ENCODE measurements at places on chromosomes 7 and 10.

DNA sequence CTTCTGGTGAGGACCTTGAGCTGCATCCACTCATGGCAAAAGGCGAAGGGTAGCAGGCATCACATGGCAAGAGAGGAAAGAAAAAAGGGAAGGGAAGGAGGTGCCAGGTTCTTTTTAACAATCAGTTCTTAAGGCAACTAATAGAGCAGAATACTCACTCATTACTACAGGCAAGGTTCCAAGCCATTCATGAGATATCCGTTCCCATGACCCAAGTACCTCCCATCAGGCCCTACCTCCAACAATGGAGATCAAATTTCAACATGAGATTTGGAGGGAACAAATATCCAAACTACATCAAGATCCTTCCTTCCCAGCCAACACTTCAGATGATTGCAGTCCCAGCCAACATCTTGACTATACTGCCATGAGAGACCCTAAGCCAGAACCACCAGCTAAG lies 38.9 kb upstream of the YAE1 start:
- DNase-seq: no peak

GRCh38 chr7:41566581-41566980 lies 136.3 kb downstream of the INHBA start:
- no peak for DNase-seq

DNA sequence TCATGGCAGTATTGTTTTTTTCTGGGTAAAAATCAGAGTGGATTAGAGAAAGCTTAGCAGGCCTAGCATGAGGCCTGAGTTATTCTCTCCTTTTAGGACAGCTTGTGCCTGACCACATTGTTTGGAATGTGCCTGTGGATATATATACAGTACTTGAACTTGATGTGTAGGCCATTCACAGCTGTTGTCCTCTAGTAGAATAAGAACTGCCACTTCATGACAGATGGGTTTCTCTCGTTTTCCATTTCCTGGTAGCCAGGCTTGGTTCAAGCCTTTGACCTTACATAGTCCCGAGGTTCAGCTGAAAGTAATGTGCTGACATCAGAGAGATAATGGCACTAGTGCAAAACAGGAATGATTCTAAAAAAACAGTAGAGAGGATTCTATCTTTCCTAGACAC lies 473.9 kb downstream of the AUTS2 start:
- no peak for DNase-seq

- DNase-seq: no peak
Measured at GRCh38 chr7:128688492-128688891, 16.4 kb downstream of the GARIN1A start.

- DNase-seq: no peak
Measured at GRCh38 chr10:43872644-43873043, 224.0 kb upstream of the ZNF32 start.

DNA sequence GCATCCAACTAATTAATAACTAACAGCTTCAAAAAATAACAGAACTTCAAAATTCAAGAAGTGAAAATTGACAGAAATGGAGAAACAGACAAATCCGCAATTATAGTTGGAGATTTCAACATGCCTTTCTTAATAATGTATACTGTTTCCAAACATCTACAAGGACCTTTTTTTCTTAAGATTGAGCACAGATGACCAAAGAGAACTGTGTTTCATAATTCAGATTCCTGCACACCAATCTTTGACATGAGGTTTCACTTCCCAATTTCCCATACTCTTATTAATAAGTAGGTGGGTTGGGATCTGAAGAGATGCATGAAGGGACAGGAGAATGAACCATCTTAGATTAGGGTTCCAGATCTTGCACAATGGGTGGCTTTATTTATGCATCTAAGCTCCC lies 24.9 kb upstream of the GIMAP7 start:
- DNase-seq: no peak

- DNase-seq: no peak
Measured at GRCh38 chr7:85840554-85840953, 653.7 kb upstream of the SEMA3D start.

GRCh38 chr7:36390199-36391090 lies 783 bp downstream of the ANLN start:
- DNase-seq: no peak

- peak; percentile 14 for DNase-seq
Measured at GRCh38 chr7:157404845-157405481, 68.2 kb downstream of the DNAJB6 start.

- no peak for DNase-seq
Measured at GRCh38 chr10:47404446-47404845, 20.4 kb upstream of the ZNF488 start.

DNA sequence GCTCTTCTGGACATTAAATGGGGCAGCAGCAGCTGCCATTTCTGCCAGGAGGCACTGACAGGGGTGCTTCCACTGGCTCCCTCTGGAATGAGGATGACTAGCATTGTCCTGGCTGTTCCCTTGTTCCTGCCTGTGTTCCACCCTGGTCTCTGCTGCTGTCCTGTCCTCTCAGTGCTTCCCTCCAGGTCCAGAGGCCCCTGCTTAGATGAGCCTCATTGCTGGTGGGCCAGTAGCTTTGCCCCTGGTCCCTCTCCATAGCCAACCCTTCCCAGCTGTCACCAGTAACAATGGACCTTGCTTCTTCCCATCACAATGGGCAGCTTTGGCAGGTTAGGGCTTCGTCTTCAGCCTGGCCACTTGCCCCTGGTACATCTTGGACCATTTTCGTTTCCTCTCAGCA lies 561.1 kb downstream of the TCERG1L start:
- no peak for DNase-seq

GRCh38 chr10:17662193-17663138 lies 18.5 kb downstream of the STAM start:
- DNase-seq: no peak

GRCh38 chr10:88721392-88721791 lies 15.3 kb downstream of the LIPK start:
- no peak for DNase-seq

- DNase-seq: no peak
Measured at GRCh38 chr10:11898372-11899066, 75.4 kb downstream of the PROSER2 start.

DNA sequence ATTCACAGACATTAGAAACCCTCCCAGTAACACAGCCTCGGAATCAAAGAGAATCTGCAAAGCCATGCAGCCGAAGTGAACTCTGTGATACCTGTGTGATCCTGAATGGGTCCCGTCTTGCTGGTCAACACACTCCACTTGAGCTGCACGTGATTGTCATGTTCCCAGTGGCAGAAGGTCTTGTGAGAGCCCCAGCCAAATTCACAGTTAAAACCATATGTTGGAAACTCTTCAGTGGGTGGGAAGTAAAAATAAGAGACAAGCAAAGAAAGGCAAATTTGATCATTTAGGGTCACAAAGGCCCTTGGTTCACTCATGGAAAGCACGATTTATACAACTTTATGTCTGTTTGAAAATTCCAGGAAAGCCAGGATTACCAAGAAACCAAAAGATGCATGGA lies 142.3 kb downstream of the NRP1 start:
- no peak for DNase-seq

DNA sequence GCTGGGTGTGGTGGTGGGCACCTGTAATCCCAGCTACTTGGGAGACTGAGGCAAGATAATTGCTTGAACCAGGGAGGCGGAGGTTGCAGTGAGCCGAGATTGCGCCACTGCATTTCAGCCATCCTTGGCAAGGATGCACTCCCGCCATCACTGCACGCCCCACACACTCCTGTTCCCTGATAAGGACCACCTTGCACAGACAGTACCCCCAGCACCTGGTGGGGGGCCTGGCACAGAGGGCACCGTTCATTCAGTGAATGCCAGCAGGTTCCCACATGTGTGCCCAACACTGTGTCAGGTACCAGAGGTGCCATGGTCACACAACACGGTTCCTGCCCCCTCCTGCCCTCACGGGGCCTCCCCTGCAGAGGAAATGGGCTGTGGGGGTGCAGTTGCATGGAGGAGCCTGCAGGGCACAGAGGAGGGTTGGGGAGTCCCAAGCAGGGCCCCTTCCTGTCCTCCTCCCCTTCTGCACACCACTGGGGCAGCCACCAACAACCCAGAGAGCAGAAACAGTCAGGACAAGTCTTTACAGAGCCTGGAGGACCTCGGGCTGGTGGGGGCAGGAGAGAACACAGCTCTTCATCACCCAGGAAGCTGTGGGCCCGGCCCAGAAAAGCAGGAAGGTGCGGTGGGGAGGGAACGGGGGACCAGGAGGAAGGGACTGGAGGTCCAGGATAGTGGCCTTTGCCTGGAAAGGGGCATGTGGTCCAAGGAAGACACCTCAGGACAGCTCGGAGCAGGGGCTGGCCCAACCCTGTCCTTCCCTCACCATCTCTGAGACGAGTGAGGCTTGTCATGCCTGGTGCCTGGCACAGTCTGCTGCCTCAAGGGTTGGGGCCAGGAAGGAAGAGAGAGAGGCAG lies 7.1 kb downstream of the CRYGN start:
- DNase-seq: no peak

DNA sequence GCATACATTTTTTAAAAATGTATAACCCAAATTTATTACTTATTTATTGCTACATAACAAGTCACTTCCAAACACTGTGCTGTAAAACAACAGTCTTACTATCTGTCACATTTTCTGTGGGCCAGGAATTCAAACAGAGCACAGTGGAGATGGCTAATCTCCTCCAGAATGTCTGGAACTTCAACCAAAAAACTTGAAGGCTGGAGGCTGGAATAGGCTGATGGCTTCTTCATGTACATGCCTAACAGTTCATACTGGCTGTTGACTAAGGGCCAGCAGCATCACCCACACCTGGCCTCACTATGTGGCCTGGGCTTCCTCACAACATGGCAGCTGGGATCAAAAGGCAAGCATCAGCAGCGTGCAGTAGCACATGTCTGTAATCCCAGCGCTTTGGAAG lies 92.4 kb upstream of the KMT2E start:
- DNase-seq: no peak

- no peak for DNase-seq
Measured at GRCh38 chr7:44887293-44887692, 2.0 kb upstream of the PURB start.

GRCh38 chr7:88480896-88481295 lies 174.2 kb upstream of the STEAP4 start:
- DNase-seq: no peak

DNA sequence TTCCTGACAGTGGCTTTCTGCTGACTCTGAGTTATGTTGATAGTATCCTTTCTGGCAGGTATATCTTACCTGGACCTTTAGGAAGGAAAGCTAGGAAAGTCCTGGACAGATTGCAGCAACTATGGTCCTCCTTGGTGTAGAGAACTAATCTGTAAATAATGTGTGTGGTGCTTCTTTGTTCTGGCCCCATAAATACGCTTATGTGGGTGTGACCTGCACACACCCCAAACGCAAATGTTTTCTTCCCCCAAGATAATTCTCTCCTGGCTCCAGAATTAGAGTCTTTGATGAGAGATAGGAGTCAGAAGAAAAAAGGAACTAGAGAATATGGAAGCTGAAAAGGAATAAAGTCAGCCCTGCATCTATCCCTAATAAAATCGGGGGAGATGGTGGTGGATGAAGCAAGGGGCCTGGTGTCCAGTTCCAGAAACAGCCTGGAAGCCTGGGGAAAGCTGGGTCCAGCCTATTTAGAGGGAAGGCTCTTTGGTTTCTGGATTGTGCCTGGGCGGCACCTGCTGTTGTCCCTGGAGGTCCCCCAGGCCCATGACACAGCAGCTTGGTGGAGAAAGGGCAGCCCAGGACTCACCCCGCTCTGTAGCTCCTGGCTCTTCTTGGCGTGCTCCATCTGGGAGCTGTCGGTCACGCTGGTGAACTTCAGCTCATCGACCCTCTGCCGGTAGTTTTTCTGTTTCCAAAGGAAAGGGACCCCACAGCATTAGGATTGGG lies 38.2 kb downstream of the NRAP start:
- no peak for DNase-seq

GRCh38 chr10:33735464-33735923 lies 401.0 kb upstream of the NRP1 start:
- no peak for DNase-seq

DNA sequence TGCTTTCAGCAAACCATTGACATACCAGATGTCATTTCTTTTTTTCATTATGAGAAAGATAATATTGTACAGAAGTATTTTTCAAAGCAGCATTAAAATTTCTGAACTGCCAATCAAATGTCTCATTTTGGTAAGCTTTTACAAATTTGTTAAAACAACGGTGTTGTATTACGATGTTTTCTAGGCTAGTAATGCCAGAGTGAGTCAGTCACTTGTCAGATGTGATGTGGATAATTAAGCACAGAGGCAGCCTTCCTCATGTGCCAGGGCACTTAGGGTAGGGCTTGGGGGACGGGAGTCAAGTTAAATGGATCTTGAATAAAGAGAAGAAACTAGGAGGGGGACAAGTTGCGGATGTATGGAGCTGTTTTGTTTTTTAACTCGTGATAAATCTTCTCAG lies 10.1 kb downstream of the PSTK start:
- DNase-seq: no peak

DNA sequence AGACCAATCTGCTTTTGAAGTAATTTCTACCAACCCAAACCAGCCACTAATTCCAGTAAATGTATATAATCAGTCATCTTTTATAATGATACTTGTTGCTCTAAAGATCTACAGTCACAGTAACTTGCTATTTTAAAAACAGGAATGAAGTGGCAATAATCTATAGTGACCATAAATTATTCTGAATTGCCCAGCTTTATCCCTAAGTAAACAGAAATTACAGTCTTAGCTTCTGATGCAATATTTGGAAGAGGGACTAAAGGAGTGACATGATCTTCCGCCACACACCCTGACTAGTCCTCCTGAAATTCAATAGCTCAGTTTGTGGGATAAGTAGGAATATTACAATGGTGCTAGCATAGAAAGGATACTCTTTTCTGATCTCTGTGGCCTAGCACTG lies 96.1 kb downstream of the ATE1 start:
- DNase-seq: no peak

DNA sequence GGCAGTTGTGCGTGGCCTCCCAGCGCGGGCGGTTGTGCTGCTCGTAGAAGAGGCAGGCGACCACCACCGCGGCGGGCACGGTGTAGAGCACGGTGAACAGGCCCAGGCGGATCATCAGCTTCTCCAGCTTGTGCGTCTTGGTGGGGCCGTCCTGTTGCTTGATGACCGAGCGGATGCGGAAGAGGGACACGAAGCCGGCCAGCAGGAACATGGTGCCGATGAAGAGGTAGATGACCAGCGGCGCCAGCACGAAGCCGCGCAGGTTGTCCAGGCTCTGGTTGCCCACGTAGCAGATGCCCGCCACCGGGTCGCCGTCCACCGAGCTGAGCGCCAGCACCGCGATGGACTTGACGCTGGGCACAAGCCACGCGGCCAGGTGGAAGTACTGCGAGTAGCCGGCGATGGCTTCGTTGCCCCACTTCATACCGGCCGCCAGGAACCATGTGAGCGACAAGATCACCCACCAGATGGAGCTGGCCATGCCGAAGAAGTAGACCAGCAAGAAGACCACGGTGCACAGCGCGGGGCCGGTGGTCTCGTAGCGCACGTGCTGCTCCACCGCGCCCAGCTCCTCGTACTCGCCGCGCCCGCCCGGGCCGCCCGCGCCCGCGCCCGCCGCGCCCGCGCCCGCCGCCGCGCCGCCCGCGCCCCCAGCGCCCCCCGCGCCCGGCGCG lies 2.2 kb downstream of the FZD8 start:
- DNase-seq: no peak
